ENCODE measurements at places on chromosomes 11 and 22.
A peak's percentile ranks its signal among the peaks of the same experiment; 100 is the strongest.

GRCh38 chr22:40651057-40651456, 14.5 kb upstream of the MRTFA start:
- no peak for DNase-seq

GRCh38 chr11:11738370-11738769, 103.4 kb upstream of the USP47 start:
- DNase-seq = no peak

GRCh38 chr11:280706-281485, 2.7 kb downstream of the NLRP6 start:
- DNase-seq = no peak

DNA sequence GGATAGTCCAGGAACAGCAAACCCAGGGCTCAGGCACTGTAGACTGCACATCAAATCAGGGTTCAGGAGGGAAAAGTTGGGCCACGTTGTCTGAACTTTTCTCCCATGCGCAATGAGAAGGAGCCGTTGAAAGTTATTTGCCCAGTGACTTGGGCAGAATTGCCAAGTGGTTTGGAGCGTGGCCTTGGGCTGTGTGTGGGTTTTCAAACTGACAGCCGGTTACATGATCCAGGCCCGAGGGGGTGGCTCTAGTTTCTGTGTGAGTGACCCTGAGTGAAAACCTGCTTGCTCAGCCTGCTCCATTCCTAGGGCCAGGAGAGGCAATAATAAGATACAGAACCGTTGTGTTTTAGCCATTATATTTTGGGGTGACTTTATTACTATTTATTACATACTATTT, 20.3 kb downstream of the MB start:
- DNase-seq = no peak

DNA sequence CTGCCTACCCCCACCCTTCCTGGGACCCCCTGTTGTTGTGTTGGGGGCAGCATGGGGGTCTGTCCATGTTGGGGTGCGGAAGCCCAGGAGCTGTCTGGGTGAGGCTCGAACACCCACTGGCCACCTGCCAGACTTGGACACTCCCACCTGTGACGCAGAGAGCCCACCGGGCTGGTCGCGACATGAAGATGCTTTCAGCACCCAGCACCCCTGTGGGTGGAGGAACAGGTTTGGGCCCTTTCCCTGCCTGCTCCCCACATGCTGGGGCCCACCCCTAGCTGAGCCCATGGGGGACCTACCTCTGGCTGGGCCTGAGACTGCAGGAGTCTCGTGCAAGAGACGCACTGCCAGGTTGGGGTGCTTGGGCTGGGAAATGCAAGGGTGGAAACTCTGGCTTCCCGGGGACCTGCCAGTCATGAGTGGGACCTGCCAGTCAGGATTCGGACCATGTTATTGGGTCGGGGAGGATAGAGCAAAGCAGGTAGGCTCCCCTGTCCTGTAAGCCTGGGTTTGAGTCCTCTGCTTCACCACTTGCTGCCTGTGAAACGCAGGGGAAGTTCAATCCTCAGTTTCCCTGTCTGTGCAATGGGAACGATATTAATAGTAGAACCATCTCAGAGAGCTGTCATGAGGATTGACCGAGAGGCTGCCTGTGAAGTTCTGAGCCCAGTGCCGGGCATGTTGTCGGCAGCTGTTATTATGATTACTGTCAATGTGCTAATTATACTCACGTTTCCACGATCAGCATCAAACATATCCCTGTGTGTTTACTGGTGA, 24.1 kb downstream of the KIAA1671 start:
- no peak for DNase-seq

DNA sequence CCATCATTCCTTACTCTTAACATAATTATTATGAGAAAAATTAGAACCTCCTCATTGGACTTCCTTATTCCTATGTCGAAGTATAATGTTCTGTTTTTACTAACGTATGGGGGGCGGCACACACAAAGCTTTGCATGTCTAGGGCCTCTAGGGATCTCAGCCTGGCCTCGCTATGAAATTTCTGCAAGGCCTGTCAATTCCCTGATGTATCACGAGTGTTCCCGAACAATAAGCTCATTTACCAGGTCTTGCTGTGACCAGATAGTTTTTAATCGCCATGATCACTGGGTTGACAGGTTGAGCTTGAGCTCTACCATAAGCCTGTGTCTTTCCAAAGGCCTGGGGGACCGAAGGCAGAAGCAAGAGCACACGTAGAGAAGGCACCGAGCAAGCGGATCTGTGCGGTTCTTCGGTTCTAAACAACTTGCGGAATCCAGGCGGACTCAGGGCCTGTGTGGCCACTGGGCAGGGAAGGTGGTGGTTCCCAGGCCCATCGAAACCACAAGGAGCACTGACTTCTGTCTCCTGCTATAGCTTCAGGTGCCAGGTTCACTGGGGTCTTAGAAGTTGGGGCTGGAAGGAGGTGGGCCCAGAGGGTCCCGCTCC, 10.4 kb upstream of the FXYD2 start:
- no peak for DNase-seq

DNA sequence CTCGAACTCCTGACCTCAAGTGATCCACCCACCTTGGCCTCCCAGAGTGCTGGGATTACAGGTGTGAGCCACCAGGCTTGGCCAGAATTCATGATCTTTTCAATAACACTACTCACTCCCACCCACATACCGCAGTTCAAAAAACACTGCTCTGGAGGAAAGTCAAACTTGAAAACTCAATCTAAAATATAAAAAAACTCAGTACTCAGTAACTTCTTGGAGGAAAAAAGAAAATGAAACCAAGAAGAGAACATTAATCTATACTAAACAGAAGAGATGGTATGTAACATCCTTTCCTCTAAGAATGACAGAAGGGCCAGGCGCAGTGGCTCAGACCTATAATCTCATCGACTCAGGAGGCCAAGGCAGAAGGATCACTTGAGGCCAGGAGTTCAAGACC, 58.3 kb downstream of the MRTFA start:
- no peak for DNase-seq

- no peak for DNase-seq
These were observed 61.4 kb upstream of the LMO2 start for GRCh38 chr11:33953289-33953688.

- no peak for DNase-seq
These were observed 49.0 kb downstream of the PRR5L start for GRCh38 chr11:36345084-36345511.

GRCh38 chr11:67470337-67471002, 1.4 kb upstream of the TMEM134 start:
- no peak for DNase-seq

DNA sequence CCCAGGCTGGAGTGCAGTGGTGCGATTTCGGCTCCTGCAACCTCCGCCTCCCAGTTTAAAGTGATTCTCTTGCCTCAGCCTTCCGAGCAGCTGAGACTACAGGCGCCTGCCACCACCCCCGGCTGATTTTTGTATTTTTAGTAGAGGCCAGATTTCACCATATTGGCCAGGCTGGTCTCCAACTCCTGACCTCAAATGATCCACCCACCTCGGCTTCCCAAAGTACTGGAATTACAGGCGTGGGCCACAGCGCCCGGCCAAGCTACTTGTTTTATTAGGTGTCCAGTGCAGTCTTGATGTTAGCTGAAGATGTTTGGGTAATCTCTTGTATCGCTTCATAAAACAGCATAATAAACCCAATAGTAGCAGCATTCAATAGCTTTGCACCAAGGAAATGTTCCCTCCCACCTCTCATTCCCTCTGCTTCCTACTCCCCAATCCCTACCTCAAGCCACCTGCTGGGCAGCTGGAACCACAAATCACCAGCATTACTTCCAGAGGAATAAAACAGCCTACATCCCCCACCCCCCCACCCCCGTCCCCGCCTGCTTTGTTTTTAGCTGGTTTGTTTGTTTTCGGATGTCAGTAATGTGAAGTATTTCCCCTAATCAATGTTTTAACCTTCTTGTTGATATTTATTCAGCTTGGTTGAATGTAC, 11.0 kb upstream of the GRIK4 start:
- DNase-seq = peak; percentile 18

- no peak for DNase-seq
These were observed 3.9 kb upstream of the ZDHHC5 start for GRCh38 chr11:57663975-57664374.

DNA sequence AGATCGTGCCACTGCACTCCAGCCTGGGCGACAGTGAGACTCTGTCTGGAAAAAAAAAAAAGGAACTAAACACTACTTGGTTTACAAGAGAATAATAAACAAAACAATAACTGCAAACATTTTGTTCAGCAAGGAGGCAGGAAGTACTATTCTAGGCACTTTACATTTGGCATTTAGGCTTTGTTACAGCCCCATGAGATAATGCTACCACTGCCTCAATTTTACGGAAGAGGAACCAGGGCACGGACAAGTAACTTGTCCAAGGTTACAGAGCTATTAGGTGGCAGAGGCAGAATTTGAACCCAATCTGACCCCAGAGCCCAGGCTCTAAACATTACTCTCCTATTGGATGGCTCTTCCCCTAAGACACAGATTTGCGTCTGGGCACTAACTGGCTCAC, 108.7 kb upstream of the AKIP1 start:
- DNase-seq = no peak

DNA sequence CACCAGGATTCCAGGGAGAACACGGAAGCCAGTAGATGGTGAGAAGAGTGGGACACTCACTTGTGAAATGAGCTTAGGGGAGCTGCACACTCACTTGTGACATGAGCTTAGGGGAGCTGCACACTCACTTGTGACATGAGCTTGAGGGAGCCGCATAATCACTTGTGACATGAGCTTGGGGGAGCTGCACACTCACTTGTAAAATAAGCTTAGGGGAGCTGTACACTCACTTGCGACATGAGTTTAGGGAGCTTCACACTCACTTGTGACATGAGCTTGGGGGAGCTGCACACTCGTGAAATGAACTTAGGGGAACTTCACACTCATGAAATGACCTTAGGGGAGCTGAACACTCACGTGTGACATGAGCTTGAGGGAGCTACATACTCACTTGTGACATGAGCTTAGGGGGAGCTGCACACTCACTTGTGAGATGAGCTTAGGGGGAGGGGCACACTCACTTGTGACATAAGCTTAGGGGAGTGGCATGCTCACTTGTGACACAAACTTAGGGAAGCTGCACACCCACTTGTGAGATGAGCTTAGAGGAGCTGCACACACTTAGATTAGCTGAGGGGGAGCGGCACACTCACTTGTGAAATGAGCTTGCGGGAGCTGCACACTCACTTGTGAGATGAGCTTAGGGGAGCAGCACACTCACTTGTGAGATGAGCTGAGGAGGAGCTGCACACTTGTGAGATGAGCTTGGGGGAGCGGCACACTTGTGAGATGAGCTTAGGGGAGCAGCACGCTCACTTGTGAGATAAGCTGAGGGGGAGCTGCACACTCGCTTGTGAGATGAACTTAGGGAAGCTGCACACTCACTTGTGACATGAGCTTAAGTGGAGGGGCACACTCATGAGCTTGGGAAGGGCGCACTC, 59.0 kb downstream of the NCAPD3 start:
- DNase-seq = no peak

GRCh38 chr11:8384199-8384821, 120.6 kb upstream of the LMO1 start:
- DNase-seq = no peak

Data from AG09309 (cell line).